ENCODE measurements at places on chromosomes 11 and 22.

DNA sequence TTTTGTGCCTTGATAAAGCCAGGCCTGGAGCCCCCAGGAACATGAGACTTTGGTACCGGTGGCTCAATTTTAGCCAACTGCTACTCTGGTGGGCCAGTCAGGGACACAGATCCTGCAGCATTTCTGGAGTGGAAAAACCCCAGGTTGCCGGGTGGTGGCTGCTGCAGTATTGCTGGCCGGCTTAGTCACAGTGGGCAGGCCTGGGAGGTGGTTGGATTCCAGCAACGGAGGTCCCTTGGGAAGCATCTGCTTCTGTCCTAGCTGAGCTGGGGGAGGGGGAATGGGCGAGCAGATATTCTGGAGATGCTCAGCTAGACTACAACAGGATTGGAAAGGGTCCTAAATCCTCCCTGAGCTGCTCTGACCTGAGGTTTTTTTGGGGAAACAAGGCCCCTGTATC lies 31.6 kb upstream of the ACCSL start:
- no peak for DNase-seq

DNA sequence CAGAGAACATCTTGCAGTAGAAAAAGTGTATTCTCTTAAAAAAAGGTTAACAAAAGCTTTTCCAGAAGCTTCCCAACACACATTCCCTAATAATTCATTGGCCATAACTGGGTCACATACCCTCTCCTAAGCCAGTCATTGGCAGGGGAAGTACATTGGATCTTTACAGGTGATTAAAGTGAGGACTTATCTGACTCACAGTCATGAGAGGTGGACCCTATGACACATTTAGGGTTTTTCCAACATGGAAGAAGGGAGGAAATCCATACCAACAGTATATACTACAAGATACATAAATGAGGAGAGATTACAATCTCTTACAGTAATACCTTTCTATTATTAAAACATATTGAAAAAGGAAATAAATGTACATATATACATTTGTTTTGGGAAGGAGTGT lies 72.2 kb downstream of the CCDC73 start:
- DNase-seq = no peak

DNA sequence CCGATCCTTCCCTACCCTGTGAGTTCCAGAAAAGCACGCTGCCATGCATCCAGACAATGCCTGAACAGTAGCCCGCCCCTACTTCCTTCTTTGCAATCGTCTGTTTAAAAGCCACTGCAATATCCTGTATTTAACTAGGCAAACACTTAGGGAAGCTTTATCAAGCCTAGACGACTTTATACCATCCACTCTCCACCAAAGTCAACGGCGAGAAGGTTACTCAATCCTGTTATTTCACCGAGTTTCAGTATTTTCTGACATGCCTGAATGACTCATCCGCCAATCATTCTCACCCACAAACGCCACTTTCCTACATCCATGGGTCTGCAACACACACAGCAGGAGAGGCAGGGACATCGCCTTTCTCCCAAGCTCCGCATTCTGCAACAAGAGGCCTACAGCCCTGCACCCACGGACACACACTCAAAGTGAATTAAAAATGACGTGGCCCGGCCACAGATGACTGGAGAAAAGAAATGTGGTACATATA lies 9.3 kb downstream of the CELSR1 start:
- no peak for DNase-seq

- DNase-seq = no peak
Measured at GRCh38 chr11:126345759-126346585, 9.5 kb upstream of the ST3GAL4 start.

- DNase-seq = no peak
Measured at GRCh38 chr11:5815534-5815933, 6.8 kb downstream of the OR52N2 start.

DNA sequence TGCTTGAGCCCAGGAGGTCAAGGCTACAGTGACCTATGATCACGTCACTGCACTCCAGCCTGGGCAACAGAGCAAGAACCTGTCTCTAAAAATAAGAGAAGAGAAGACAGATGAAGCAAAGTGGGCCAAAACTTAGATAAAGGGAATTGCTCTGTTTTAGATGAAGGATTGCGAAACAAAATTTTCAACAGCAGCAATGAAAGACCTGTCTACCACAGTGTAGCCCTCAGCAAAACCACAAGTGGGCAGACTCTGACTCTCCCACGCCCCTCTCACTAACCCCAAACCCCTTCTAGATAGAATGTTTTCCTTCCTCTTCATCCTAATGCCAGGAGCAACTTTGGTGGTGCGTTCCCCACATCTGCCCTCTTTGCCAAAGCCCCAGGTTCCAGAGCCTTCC lies 105.6 kb upstream of the ALDH3B2 start:
- no peak for DNase-seq

GRCh38 chr22:37623075-37624016 lies 14.7 kb downstream of the GGA1 start:
- DNase-seq = peak; percentile 65

- DNase-seq = no peak
Measured at GRCh38 chr11:132123854-132124835, 753.7 kb downstream of the NTM start.

GRCh38 chr11:124987096-124987495 lies 33.1 kb downstream of the CCDC15 start:
- DNase-seq = no peak

DNA sequence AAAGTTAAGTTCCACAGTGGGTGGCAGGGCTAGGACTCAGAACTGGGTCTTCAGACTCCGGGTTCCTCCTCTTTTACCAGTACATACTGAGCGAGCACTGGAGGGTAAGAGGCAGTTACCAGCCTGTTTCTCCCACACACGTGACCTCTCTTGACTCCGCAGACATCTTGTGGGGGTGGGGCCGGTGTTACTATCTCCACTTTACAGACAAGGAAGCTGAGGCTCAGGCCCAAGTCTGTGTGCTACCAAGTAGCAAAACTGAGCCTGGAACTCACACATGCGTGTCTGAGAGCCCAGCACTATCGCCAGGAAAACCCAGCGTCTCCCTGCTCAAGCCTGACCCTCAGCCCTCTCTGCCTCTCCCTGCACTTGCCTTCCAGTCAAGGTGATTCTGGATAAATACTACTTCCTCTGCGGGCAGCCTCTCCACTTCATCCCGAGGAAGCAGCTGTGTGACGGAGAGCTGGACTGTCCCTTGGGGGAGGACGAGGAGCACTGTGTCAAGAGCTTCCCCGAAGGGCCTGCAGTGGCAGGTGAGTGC lies 16.0 kb upstream of the SMIM35 start:
- no peak for DNase-seq
